ENCODE measurements at places on chromosomes 5 and 9.

- peak; percentile 32 for DNase-seq
These were observed 17.5 kb downstream of the TMEM161B start for GRCh38 chr5:88251048-88251711.

DNA sequence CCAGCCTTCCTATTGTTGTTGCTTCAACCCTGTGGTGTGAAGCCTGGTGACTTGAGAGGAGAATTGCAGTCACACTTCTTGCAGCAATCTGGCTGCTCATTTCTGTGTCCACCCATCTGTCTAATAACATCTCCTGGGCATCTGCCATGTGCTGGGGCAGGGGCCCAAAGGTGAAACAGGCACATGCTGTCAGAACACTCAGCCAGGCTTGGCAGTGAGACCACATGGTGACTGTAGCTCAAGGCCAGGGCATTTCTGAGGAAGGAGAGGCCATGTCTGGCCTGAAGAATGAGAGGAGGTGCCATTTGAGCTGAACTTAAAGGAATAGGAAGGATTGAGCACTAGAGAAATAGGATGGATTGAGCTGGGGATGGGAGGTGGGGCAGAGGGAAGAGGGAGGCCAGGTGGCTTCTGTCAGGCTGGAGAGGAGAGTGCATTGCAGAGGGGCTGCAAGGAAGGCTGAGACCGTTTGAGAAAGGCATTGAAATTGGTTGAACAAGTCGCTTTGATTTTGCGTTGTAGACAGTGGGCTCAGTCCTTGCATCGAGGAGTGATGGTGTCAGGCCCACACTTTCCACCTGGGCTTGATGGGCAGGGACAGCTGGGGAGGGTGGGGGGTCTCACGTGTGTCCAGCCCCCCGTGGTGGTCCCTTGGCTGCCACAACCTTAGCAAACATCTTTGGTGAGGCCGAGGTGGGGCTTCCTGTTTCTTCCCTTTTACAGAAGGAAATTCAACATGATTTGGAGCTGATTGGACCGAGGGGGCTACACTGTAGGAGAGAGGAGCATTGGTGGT, 222.4 kb downstream of the CACNA1B start:
- peak; percentile 6 for DNase-seq

- DNase-seq, result no peak
These were observed 42.7 kb downstream of the FBXL17 start for GRCh38 chr5:108339220-108339619.

- DNase-seq, result no peak
These were observed 89.1 kb upstream of the NFIB start for GRCh38 chr9:14403081-14403480.

DNA sequence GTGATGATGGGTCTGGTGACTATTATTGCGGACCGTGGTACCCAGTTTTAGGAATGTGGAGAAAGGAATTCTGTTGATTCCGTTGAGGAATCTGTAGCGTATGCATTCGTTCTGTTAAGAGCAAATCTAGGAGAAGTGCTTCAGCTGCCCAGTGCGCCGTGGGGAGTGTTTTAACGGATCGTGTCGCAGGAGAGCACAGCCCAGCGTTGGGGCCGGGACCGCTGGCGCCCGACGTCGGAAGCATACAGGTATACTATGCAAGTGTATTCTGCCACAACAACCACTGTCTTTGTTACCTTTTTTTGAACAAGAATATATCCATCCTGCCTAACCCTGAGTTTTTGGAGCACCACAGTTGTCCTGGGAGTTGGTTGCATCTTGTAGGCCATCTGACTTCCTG, 42.7 kb downstream of the TENT4A start:
- DNase-seq, result no peak

DNA sequence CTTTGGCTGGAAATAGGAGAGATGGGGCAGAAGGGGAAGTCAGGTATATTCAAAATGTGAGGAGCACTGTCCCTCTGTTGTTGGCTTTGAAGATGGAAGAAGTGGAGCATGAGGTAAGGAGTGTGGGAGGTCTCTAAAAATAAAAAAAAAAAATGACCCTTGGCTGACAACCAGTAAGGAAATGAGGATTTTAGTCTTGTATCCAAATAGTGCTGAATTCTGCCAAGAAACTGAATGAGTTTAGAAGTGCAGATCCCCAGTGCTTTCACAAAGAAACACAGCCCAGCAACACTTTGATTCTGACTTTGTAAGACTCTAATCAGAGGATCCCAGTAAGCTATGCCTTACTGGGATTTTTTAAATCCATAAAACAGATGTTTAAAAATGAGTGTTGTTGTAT, 367.9 kb downstream of the CYLC2 start:
- no peak for DNase-seq

DNA sequence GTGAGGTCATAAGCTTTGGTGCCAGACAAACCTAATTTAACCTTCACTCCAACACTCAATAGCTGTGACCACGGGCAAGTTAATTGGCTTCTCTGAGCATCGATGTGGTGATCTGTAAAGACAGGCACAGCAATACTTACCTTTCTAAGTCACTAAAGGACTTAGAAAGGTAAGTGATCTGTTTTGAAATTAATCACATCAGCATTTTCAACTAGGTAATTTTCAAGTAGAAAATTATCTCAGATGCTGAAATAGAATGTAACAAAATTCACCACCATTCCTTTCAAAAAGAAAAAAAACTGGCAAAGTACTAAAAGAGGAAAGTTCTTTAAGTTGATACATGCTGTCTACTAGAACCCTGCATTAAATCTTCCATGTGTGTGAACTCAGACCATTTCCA, 354.5 kb downstream of the ICE1 start:
- no peak for DNase-seq

GRCh38 chr5:175554296-175554695, 75.9 kb downstream of the SFXN1 start:
- DNase-seq, result no peak

DNA sequence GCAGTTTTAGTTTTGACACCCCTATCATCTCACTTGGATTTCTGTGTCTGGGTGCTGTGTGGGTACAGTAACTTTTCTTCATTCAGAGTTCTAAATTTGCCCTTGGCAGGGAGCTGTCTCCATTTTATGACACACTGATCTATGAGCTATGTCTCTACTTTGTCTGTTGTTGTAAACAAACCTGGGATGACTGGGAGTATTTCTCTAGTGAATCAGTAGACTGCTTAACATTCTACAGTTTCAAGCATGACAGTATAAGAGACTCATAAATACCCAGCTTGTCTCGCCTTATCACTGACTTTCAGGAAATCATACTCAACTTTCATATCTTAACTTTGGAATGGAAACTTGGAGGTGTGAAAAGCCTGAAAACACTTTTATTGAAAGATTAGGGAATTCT, 212.1 kb upstream of the NUDT12 start:
- no peak for DNase-seq

GRCh38 chr9:111644195-111644772, 13.2 kb downstream of the DNAJC25 start:
- no peak for DNase-seq

DNA sequence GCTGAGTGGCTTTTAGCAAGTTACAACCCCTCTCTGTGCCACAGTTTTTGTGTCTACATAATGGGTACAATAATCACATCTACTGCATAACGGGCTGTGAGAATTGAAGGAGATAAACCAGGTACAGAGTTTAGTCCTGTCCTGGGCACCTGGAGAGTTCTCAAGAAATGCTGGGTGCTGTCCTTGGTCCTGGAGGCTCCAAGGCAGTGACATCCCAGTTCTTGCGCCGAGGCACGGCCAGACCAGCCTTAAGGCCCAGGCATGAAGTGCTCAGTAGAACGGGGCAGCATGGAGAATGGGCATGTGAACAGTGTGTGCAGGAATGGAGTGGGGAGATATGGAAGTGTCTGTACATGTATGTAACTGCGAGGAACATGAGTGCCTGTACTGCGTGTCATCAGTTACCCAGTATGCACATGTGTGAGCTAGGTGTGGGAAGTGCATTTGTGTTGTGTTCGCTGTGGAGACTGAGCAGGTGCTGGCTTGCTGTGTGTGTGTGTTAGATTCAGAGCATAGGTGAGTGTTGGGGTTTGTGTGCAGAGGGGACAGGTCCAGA, 6.3 kb upstream of the UNC5A start:
- DNase-seq, result no peak

- DNase-seq, result no peak
These were observed 32.1 kb upstream of the SH3PXD2B start for GRCh38 chr5:172486451-172486850.

- no peak for DNase-seq
These were observed 6.1 kb upstream of the MOB3B start for GRCh38 chr9:27535701-27536118.

DNA sequence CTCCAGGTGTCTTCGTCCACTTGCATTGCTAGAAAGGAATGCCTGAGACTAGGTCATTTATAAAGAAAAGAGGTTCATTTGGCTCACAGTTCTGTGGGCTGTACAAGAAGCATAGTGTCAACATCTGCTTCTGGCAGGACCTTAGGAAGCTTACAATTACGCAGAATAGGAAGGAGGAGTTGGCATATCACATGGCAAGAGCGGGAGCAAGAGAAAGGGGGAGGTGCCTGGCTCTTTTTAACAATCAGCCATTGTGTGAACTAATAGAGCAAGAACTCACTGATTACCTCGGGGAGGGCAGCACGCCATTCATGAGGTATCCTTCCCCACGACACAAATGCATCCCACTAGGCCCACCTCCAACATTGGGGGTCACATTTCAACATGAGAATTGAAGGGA, 134.4 kb upstream of the EFNA5 start:
- DNase-seq, result no peak

DNA sequence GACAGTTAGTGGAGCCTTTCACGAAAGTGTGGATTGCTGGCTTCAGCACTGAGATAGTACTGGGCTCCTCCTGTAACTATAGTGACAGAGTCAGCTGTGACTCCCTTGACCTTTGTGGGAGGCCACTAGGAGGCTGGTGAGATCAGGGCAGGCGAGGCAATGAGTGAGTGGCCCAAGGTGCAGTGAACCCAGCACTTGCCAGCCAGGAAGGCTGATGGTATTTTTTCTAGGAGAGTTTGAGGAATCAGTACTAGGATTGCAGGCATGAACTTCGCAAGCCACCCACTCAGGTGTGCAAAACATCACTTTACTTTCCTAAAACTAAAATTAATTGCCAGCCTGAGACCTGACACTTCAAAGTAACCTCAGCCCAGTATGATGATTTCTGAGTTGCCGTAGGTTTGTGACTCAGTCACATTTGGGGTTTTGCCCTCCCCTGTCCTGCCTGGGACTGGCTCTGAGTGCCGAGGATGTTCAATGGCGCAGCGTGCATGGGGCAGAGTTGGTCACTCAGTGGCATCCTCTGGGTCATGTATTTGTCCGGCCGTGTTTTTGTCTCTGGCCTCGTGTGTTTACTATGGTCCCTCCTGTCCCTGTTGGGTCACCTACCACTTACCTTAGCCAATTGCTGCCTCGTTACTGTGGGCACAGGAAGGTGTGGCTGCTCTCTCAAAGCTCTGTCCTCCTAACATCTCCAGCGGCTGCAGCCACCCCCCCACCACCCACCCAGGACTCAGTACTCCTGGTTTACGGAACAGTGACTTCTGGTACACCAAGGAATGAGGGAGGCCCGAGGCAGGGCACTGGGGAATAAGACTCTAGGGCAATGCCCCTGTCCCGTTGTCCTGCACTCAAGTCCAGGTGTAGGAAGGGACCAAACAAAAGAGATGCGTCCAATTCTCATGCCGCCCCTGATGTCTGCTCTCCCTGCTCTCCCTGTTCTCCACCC, 67.2 kb downstream of the IL31RA start:
- no peak for DNase-seq

- DNase-seq, result no peak
These were observed 158.1 kb downstream of the SLC25A46 start for GRCh38 chr5:110896901-110897300.

DNA sequence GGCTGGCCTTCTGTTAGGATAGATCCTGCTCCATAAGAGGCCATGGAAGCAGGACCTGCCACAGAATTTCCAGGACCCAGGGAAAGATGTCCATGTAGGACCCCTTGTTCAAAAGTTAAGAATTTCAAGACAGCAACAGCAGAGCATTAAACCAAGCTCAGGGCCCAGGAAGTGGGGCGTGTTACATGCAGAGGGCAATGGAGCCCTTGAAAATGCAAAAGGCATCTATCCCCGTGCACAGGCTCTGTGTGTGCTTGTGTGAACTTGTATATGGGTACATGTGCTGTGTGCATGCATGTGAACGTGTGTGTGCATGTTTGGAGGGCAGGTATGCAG, 14.4 kb upstream of the NKD2 start:
- no peak for DNase-seq

GRCh38 chr9:113645978-113646253, 182.4 kb downstream of the RGS3 start:
- no peak for DNase-seq

GRCh38 chr9:13555989-13556500, 276.6 kb upstream of the MPDZ start:
- DNase-seq, result no peak

- DNase-seq, result no peak
These were observed 399.3 kb upstream of the CDH9 start for GRCh38 chr5:27437594-27438200.

GRCh38 chr5:141050622-141051520, at the start of gene PCDHB1:
PCDHB1 (plus strand) TSS chr5:141051374; CDS start chr5:141051471, 97 bp downstream.
- no peak for DNase-seq

DNA sequence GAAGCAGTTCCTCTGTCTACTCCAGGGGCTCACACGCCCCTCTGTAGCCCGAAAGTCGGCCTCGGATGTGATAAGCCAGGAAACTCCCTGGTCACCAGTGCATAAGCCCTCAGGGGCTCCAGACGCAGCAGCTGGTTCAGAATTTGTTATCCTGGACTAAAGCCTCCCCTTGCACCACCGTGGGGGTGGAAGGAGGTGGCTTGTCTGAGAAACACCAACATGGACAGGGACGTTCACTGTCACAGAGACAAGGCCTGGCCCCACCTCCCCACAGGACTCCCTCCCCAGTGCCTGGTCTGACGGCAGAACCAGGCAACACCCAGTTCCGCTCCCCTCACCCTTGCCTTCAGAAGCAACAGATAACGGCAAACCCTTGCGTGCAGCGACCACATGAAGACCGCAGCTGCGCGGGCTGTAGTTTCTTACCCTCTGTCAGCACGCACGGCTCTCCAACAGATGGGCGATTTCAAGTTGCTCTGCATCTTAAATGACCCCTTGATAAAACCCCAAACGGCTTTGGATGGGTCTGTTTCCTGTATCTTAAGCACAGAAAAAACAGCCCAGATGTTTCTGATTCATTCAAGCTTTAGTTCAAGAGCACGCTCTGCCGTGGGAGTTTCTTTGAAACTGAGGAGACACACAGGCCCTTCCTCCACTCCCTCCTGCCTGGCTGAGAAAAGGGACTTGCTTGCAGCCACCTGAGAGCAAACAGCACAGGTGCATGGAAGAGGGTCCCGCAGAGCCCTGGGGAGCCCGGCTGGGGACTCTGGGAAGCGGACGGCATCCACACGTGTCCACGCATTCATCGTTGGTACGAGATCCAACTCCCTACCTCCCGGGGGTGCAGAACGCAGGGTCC, 44.7 kb upstream of the NKD2 start:
- DNase-seq, result peak; percentile 64

- no peak for DNase-seq
These were observed 34.4 kb downstream of the NNT start for GRCh38 chr5:43637416-43637815.

DNA sequence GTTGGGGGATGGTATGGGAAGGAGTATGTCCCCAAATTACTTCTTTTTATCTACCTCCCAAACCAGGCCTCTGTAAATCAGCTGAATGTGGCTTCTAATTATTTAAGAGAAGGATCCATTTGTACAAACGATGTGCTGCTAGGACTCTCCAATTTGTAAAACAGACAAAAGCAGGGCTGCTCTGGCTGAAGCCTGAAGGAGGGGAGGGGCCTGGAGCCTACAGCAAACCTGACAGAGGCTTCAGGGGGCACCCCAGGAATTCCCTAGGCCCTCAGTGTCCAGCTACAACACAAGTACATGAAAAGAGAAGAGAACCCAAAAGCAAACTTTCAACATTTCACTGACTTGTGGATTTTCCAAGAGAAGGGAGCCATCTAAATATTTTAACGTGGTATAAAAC, 939.4 kb upstream of the DMAC1 start:
- no peak for DNase-seq

- DNase-seq, result no peak
These were observed 17.6 kb downstream of the PDGFRB start for GRCh38 chr5:150137997-150138396.

All from activated T-cell treated with anti-CD3 and anti-CD28 coated beads, Interleukin-2, amount 50 U/mL, for 24 hours (primary cell).